Fibroblast of skin of right quadriceps (primary cell): ENCODE measurements at places on chromosomes 13 and 19.

GRCh38 chr13:97542102-97542685, 108.2 kb downstream of the RAP2A start:
- peak; percentile 34 for DNase-seq

DNA sequence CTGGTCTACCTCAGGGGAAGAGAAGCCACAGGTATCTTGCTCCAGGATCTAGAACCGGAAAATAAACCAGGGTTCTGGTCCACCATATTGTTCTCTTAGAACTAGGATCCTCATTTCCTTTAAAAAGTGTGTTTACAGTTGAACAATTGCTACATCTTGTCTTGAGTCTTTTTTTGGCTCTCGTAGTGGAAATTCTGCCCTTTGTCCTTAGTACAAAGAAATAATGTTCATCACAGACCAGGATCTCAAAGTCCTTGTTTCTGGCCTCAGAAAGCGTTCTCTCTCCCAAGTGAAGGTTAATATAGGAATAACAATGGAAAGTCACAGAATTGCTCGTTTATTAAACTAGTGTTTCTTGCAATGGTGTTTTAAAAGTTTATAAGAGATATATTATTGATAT, 20.8 kb downstream of the KLF2 start:
- no peak for DNase-seq

- DNase-seq, result no peak
Observed at GRCh38 chr13:40366119-40366518, 300.3 kb downstream of the FOXO1 start.

- peak; percentile 90 for DNase-seq
Observed at GRCh38 chr13:59086147-59086546, 1077.6 kb downstream of the DIAPH3 start.

GRCh38 chr19:6667114-6667627, 2.8 kb downstream of the TNFSF14 start:
- no peak for DNase-seq

GRCh38 chr13:35599384-35599783, 122.9 kb upstream of the MAB21L1 start:
- DNase-seq, result no peak

- DNase-seq, result no peak
Observed at GRCh38 chr13:23741879-23742510, 147.2 kb downstream of the MIPEP start.
